Activated T-cell treated with anti-CD3 and anti-CD28 coated beads, Interleukin-2, amount 50 U/mL, for 48 hours (primary cell): ENCODE measurements at places on chromosomes 6 and 20.

GRCh38 chr20:31738729-31739549, at the start of gene TPX2:
TPX2 (plus strand) TSS chr20:31739290; CDS start chr20:31757477, 18,187 bp downstream.
- peak; percentile 91 for DNase-seq

DNA sequence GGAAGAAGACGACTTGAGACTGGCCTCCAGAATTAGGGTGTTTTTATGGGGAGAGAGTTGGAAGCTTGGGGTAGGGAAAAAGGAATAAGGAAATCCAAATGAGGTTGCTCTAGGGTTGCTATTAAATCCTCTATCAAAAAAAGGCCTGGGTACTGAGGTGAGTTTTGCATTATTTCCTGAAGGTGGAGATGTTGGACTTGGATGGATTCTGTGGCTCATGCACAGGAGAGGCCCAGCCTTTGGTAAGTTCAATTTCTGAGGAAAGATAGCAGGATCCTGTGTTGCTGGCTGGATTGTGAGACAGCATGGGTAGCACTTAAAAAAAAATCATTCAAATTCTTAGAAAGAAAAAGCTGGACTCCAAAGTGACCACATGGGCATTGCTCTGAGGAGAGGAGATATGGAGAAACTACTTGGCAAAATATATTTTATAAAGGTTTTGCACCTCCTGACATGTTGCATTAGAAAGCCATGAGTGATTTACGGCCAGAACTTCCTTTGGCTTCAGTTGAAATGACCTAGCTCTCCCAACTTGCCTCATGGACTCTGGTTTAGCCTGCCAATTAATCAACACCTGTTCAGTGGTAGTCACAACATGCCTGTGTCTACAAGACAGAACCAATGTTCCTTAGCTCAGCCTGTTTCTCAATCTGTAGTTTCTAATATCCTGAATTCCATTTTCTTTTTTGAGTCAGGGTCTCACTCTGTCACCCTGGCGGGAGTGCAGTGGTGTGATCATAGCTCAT, 152.1 kb upstream of the RALGAPA2 start:
- DNase-seq = no peak

DNA sequence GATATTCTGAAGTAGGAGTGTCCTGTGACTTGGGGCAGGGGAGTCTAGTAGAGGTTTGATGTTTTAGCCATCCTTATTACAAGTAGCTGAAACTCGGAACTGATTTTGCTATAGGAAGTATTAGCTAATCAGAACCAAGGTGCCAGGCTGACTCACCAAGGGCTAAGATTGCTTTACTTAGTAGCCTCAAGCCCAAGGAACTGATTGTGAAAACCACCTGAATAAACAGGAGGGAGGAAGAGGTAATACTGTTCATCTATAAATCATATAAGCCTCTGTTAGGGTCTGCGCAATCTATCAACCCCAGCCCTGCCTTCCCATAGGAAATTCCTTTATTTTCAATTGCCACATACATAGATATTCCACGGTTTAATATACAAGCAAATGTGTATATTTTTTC, 54.4 kb downstream of the GNAS start:
- DNase-seq = no peak

- no peak for DNase-seq
Observed at GRCh38 chr6:132143258-132143657, 192.1 kb upstream of the CCN2 start.

DNA sequence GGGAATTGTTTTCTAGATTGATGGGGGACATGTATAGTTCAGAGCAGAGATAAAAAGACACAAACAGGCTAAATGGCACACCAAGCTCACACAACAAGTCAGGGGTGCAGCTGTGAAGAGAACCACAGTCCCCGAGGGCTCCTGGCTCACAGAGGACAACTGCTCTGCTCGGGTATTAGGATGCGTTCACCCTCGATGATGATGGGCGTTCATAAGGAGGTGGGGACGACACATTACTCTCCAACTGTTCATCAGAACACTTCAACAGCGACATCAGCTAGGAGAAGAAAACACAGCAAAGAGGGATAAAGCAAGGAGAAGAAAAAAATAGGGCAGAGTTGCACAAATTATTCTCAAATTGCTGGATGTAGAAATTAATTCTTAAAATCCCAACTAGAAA, 174.8 kb upstream of the RREB1 start:
- no peak for DNase-seq

- no peak for DNase-seq
Observed at GRCh38 chr6:117553142-117553541, 49.2 kb downstream of the GOPC start.

DNA sequence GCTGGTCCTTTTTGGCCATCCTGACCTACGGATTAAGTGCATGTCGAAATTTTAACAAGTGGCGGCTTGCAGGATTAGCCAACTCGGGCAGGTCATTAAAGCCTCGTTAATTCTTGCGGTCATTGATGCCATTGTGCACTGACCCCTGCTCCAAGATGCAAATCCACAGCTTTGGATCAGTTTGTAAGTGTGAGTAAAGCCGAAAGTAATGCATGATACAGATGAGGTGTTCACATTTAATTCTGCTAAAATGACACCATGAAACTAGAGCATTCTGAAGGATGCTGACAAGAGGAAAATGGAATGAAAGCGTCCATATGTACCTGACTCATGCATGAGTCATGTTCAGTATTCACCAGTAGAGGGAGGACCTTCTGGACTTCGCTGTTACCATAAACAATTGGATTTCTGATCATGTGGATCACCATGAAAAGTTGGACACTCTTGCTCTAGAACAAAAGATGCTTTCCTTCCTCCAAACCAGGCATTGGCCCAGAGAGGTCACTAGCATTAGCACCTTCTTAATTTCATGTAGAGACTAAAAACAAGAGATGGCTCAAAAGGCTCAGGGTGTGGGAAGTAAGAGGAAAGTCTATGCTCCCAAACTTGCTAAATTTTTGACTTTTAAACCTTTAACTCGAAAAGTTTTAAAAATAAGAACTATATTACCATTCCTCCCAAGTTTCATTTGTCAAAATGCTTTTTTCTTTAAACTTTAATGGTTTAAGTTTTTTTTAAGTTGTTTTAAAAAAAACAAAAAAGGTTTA, 48.0 kb downstream of the MUC22 start:
- DNase-seq = no peak

DNA sequence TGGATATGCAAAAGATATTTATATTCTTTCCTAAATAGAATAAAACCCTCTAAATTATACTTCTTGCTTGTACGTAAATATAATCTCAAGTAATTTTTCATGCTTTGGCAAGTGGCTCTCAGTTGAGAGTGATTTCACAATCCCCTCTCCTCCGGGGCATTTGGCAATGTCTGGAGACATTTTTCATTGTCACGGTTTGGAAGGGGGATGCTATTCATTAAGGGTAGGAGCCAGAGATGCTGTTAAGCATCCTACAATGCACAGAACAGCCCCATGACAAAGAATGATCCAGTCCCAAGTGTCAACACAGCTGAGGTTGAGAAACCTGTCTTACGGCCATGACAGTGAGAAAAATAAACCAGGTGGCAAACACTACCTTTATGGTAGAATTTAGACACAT, 75.7 kb downstream of the AGPAT4 start:
- no peak for DNase-seq

GRCh38 chr6:20486641-20487040, 47.6 kb upstream of the CDKAL1 start:
- no peak for DNase-seq

DNA sequence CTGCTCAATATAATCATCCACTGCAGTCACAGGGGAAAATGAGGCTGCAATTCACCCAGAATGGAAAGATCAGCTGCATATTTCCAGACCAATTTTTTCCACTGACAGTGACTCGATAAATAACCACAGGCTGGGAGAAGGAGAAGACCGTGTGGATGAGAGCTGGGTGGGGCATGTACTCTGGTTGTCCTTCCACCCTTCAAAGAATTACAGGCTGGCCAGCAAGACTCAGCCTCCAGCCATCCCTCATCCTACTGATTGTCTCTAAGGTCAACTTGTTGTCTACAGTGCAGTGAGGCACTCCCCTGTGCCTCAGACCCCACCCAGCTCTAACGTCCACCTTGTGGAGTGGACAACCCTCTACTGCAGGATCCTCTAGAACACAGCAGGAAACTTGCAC, 14.5 kb upstream of the MAS1 start:
- DNase-seq = no peak
